NCI-H2081 (cell line): ENCODE measurements at places on chromosomes 7 and 10.

- no peak for DNase-seq
Measured at GRCh38 chr10:121633056-121633455, 34.8 kb upstream of the FGFR2 start.

DNA sequence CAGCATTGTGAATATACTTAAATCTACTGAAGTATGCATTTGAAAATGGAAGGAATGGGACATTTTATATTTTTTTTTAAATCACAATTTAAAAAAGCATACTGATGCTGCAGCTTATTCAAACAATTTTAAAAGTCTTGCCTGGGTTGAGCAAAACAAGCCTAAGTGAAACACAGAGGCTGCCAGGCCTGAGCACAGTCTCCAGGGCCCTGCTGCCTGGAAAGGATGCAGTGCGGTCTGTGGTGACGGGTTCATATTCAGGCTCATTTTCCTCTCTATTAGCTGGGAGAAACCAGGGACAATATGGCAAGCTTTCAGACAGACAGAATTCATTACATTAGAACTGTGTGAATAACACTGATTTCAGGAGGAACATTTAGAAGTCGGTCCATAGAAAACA, 251.9 kb downstream of the COBL start:
- DNase-seq = no peak

DNA sequence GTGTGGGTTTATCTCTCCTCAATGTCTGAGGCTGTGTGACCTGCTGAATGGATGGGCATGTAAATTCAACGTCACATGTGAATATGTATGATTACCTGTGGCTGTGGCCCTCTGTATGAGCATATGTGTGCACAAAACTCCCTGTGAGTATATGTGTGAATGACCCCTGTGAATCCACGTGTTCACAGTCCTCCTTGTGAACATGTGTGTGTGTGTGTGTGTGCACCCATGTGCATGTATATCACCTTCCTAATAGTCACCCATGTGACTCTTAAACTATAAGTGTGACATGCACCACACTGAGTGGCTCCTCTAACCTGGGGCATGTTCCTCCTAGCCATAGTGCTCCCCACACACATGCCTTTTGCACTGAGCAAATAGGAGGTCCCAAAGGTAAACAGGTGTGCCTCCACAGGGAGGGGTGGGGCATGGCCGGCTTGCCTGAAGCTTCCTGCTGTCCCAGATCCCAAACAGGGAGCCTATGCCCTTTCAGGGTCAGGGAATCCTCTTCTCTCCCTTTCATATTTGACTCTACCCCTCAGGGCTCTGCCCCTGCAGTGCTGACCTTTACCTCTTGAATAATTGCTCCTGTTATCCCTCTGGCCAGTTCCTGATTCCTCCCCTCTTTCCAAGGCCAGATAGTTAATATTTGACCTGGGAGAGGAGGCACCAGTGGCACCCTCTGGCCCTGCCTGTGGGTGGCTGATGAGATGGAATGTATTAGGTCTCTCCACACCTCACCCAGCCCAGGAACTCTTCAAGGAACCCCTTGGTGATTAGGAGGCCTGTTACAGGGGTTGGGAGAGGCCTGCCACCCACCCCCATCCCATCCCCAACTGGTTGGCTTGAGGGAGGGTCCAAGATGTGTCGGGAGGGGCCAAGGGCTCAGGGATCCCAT, 1.9 kb downstream of the SEMA4G start:
- DNase-seq = no peak

DNA sequence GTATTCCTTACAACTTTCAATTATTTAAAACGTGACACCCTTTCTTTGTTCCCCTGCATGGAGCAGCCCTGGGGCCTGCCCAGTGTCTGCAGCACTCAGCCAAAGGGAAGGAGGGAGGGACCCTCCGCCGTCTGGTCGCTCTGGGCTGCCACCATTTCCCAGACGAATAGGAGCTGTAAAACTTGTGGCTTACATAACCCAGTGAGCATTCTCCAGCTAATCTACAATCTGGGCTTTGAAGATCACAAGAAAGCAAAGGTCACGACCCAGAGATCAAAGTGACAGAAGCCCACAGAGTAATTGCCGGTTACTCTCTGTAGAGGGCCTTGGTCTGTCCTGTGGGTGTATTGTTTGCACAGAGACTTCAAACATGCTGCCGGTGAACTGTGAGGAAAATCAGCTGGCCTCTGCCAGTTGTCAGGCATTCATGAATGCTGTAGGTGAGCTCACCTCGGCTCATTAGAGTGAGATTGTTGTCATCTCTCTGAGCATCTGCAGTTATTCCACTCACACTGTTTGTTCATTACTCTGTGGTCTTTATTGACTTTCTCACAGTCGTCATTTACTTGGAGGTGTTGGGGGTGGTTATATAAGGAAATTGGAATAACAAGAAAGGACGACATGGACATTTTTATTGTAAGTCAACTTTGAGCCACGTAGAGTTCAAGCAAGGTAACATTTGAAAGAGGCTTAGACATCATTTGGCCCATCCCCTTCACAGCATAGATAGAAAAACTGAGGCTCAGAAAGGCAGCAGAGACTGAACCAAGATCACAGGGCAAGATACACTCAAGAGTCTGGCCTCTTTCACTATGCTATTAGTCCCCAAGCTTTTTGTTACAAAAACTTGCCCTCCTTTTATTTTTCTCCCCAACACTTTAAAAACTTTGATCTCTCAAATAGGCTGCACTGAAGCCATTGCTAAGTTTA, 619.8 kb downstream of the LRMDA start:
- DNase-seq = no peak

GRCh38 chr10:95282107-95282506, 8.7 kb downstream of the PDLIM1 start:
- DNase-seq = no peak

DNA sequence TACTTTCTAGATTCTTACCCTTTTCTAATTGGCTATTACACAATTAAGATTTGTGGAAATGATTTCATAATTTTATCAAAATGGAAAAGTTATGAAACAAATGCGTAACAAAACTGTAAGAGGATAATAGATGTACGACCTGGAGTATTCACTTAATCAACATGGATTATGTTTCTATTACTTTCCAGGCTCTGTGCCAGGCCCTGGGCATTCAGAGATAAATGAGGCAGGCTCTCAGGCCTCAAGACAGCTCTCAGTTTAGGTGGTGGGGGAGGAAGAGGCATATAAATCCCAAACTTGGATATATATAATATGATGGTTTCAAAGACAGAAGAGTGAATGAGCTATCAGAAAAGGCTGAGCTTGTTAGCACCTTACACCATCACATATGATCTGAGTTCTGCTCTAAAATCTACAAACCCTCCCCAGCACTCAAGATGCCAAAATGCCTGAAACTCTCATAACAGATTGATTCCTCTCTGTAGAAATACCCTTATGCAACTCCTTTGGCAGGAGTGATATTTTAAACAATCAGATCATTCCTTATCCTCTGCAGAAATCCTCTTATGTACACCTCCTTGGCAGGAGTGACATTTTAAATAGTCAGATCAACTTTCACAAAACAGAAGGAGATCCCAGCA, 42.5 kb downstream of the ACBD5 start:
- DNase-seq = peak; percentile 2

DNA sequence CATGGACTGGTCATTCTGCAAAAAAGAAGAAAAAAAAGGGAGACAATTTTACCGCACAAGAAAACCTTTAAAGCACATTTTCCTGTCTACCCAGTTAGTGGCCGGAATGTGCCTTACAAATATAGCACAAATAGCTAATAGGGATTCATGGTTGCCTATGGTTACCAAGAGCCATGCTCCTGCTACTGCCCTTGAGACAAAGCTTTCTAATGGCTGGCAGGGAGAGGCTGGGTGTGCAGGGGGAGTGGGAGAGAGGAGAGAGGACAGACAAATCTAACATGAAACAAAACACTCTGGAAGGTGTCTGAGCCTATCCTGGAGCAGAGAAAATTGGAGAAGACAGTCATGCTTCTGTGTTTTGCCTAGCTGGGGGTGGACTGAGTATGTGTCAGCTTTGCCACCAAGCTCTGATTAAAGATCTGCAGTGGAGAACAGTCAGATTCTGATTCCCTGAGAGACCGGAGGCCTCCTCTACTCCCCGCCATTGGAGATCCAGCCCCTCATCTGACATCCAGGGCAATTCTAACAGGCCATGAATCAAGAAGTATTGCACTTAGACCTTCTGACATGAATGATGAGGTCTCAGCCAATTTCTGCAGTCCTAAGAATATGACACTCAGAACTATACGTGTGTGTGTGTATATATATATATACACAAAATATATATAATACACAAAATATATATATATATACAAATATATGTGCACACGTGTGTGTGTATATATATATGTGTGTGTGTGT, 80.2 kb downstream of the PRTFDC1 start:
- no peak for DNase-seq

DNA sequence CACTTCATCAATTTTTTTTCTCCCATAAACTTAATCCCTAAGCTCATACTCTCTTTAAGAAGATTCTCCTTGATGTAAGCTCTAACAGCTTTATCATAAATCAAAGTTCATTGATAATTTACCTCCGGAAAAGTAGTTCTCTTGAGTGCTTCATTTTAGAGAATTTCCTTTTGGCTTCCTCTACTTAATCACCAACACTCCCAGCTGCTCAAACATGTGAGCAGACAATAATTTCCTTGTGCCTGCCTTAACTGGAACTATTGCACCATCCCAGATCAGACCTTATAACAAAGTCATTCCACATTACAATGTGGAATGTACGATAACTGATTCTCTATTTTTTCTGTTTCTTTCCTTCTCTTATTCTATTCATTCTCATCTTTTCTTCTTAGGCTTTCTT, 5.9 kb downstream of the FEZF1 start:
- no peak for DNase-seq

GRCh38 chr10:17001297-17001744, 128.3 kb downstream of the CUBN start:
- no peak for DNase-seq

- no peak for DNase-seq
Measured at GRCh38 chr10:132639470-132639869, 101.9 kb downstream of the INPP5A start.

DNA sequence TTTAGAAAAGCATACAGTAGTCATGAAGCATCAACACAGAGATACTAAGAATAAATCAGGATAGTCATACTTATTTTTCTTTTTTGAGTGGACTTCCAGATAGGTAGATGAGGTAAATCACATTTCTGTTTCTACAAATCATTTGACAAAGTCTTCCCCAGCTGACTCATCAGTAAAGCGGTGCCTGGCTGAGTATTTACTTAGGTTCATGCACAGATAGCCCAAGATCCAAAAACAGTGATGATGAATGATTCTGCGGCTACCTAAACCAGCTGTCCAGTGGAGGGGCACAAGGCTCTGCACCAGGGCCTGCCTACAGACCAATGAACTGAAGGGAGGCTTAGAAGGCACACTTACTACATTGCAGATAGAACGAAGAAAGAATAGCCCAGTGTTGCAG, 113.1 kb downstream of the PARP12 start:
- DNase-seq = no peak
